HS-27A (cell line): ENCODE measurements at places on chromosomes 1 and 21.

DNA sequence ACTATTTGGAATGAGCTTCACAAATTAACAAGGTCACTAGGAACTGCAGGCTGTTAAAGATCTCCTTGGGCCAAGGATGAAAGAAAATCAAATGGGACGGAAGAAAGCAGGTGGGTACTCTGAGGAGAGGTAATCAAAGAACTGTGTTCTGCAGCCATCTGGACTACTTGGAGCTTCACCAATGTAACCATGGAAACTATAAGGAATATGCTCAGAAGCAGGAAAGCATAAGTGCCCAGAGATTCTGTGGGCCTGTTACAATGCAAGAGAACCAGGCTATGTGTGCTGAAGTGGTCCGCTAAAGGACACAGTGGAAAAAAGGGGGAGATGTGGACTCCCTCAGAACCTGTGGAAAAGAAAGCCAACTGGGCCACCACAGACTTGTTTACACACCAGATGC, 238.5 kb downstream of the PTGER3 start:
- no peak for DNase-seq

DNA sequence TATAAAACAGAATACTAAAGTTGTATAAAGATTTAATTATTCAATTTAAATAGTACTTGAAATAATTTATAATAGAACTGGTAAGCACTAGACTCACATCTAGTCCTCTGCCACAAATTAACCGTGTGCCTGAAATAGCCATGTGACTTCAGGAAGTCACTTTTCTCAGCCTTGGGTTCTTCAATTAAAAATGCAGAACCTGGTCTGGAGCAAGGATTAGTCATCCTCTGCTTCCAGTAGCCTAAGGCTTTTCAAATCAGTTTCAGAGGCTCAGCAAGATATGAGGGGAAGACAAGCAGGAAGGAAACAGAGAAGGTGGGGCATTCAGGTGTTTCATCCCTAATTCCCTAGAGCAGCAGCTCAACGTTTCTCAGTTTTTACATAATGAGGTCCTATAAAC, 23.0 kb downstream of the DPH5 start:
- DNase-seq: no peak

DNA sequence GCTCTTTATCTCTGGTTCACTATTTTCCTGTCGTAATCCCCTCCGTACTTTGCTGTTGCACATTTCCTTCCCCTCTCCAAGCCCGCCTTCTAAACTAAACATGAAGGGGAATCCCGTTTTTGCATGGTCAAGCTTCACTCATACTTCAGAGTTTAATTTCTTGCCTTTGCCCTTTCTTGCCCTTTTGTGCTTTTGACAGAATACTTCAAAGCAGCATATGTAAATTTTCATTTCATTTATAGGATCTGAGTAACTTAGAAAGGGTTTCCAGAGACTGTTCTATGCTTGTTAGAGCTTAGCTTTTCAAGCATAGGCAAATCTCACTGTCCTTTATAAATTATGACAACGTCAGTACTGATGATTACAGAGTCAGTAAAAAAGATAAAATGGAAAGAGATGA, 27.7 kb downstream of the SPATA45 start:
- no peak for DNase-seq

- DNase-seq: no peak
Observed at GRCh38 chr1:154148807-154149206, 6.1 kb downstream of the NUP210L start.

DNA sequence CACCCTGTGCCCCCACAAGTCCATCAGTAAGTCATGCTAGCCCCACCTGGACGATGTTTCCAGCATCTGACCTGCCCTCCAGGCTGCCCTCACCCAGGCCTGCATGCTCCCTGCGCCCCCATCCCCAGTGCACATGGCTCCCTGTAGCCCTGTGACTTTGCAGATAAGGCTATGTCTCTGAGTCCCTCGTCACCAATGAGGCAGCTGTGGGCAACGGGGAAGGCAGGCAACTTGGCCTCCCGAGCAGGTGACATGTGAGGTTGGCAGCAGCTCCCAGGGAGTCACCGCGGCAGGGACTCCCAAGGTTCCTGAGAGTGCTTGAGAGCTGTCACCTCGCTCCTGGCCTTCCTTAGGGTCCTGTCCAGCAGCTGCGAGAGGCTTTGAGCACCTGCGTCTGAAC, 32.4 kb upstream of the AGPAT3 start:
- no peak for DNase-seq

DNA sequence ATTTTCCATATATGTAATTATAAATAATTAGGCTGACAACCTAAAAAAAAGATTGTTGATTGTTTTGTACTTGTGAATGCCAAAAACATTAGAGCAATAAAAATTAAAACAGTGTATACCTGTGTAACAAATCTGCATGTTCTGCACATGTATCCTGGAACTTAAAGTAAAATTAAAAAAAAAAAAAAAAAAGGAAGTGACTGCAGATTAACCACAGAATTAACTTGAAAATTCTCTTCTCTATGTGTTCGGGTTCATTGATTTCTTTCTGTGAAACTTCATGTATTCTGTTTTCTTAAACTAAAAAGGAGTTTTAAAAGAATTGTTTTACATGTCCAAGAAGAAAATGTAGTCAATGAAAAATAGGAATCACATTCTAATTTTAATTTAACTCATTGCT, 95.7 kb downstream of the FASLG start:
- no peak for DNase-seq

GRCh38 chr1:153349363-153350320, 1.0 kb upstream of the PGLYRP4 start:
- DNase-seq: no peak

DNA sequence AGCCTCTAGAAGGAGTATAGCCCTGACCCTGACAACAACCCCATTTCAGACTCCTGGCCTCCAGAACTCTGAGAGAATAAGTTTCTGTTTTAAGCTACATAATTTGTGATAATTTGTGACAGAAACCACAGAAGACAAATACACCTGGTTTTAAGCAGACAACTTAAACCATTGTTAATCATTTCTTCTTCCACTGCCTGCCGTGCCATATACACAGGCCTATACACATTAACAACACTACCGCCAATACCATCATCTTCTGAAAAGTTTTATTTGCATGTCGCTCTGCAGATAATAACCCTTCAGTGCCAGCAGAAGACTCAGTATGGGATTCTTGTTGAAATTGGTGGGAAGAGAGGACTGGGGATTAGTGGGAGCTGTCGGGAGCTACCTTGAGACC, 39.9 kb upstream of the KRTAP19-8 start:
- no peak for DNase-seq

- DNase-seq: no peak
Observed at GRCh38 chr21:33115631-33116510, 45.9 kb downstream of the OLIG1 start.
